ENCODE measurements at places on chromosomes 7 and 10.

- DNase-seq = no peak
Measured at GRCh38 chr7:47596502-47597202, 14.7 kb upstream of the TNS3 start.

GRCh38 chr7:121440857-121441503 lies 44.9 kb upstream of the FAM3C start:
- no peak for DNase-seq

DNA sequence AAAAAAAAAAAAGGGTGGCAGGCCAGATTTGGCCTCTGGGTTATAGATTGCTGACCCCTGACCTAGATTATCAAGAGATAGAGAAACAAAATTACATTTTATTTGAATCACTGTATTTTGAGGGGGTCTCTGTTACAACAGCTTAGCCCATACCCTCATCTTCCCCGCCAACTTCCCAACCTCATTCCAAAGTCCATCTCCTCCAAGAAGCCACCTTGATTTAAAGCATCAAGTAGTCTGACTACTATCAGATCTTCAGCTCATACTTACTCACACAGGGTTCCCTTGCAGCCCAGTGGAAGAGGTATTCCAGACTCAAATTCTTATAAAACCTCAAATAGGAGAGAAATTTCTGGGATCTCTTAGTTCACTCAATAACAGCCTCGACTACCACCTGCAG lies 20.4 kb downstream of the ZC3HAV1 start:
- DNase-seq = no peak

- DNase-seq = no peak
Measured at GRCh38 chr7:104536956-104537355, 208.6 kb downstream of the LHFPL3 start.

GRCh38 chr10:6404127-6405072 lies 175.7 kb downstream of the PRKCQ start:
- no peak for DNase-seq

DNA sequence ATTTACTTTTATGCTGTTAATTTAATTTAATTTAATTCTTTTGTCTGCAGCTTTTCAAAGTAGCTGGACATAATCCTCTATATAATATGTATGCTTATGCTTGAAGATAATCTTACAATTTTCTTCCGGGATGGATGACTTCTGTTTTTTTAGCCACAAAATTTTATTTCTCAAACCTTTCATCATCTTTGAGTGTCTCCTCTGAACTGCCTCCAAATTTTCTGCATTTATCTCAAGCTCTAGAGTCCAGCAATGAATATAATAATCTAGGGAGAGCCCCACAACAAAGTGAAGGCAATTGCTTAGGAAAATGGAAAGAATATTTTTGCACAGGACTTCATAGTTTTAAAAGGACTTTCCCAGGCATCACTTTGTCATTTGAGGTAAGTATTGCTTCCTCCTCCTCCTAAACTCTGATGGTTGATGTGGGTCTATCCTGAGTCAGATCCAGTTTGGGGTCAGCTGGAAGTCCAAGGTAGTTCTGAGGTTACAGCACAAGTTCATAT lies 53.7 kb upstream of the FAM3C start:
- no peak for DNase-seq

GRCh38 chr10:117450940-117451339 lies 75.7 kb upstream of the PDZD8 start:
- no peak for DNase-seq

- DNase-seq = no peak
Measured at GRCh38 chr10:105358911-105359310, 717.8 kb downstream of the SORCS3 start.

- no peak for DNase-seq
Measured at GRCh38 chr10:14618674-14619073, 156.0 kb downstream of the FAM107B start.

DNA sequence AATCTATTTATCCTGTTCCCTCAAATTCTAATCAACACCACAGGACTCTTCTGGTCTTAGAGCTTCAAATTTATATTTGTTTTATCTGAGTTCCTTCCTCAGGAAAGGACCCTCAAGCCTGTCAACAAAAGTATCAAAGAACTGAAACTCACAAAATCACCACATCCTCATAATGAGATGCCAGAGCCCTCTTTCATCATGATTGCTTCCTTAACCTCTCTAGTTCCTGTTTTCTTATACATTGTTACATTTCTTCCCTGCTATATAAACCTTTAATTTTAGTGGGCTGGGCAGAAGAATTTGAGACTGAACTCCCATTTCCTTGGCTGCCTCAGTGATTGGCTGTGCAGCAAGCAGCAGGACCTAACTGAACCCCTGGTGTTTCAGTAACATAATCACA lies 189.7 kb downstream of the ZNF248 start:
- DNase-seq = no peak

- peak; percentile 2 for DNase-seq
Measured at GRCh38 chr7:113698556-113699220, 220.1 kb downstream of the PPP1R3A start.

DNA sequence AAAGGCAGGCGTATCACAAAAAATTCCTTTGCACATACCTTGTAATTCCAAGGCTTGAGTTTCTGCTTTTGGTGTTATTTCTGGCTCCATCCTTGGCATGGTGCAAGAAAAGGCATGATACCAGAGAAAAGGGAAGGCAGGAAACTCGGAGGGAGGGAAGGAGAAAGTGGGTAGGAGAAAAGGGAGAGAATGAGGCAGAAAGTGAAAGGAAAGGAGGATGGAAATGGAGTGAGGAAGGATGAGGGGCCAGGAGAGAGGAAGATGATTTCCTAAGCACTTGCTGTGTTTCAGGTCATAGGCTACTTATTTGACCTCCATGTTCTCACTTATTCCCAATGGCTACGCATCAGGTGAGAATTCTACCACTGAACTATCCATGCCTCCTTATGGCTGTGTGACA lies 110.8 kb upstream of the JCAD start:
- no peak for DNase-seq

DNA sequence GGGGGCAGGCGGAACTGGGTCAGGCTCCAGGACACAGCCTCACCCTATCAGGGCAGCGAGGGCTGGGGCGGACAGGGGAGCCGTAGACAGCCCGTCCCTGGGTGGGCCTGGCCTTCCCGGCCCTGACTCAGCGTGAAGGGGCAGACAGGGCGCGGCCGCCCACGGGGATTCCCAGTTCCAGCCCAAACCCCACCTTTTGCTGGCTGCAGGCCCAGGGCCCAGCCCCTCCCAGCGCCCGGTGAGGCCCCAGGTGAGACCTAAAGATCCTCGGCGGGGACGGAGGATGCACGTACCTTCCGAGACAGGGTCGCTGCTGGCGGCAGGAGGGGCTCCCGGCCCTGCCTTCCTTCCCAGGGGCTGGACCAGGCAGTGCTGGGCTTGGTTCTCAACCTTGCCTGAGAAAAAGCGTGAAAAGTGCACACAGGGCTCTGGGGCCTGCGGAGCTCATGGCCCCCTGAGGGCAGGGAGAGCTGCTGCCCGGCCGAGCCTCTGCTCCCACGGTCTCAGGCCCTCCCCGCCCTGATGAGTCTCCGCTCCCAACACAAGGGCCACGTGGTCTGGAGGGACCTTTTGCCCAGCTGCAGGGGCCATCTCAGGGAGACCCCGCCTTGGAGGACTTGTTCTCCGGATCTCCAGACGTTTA lies 43.9 kb upstream of the DNAJB6 start:
- DNase-seq = no peak

- DNase-seq = no peak
Measured at GRCh38 chr10:79140855-79141254, 72.1 kb downstream of the ZMIZ1 start.

- DNase-seq = no peak
Measured at GRCh38 chr10:19592276-19592675, 224.0 kb upstream of the PLXDC2 start.

DNA sequence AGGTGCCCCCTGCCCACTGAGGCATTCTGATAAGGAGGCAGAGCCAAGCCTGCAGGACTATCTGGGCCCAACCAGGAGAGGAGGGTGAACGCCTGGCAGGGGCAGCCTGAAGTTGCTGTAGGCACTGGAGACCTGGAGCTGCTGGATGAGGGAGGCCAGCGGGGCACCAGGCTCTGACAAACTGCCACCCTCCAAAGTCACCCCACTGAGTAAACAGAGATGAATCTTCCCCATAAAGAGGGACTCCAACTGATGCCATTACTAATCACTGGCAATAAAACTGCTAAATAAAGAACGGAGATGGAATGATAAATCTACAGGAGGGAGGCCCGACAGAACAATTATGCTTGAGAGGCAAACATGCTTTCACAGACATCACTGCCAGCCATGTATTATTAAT lies 44.2 kb downstream of the DRGX start:
- DNase-seq = no peak

DNA sequence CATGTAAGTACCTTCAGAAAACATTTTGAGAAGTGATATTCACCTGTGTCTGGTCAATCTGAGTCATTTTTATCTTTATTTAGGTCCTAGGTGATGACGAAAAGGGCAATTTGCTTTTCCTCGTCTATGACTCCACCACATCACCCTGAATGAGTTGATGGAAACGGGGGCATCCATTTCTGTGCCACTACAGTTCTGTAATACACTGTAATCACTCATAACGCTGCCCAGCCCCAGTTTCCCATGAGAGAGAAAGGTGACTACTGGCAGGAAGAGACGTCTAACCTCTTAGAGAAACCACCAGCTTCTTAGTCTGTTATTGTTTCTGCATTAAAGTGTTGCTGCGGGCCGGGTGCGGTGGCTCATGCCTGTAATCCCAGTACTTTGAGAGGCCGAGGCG lies 205.3 kb upstream of the MKLN1 start:
- no peak for DNase-seq

- DNase-seq = no peak
Measured at GRCh38 chr7:107207459-107207858, 38.7 kb downstream of the HBP1 start.

GRCh38 chr7:71290452-71290851 lies 158.5 kb downstream of the GALNT17 start:
- no peak for DNase-seq

GRCh38 chr10:63267414-63268148 lies 134.5 kb downstream of the NRBF2 start:
- no peak for DNase-seq

DNA sequence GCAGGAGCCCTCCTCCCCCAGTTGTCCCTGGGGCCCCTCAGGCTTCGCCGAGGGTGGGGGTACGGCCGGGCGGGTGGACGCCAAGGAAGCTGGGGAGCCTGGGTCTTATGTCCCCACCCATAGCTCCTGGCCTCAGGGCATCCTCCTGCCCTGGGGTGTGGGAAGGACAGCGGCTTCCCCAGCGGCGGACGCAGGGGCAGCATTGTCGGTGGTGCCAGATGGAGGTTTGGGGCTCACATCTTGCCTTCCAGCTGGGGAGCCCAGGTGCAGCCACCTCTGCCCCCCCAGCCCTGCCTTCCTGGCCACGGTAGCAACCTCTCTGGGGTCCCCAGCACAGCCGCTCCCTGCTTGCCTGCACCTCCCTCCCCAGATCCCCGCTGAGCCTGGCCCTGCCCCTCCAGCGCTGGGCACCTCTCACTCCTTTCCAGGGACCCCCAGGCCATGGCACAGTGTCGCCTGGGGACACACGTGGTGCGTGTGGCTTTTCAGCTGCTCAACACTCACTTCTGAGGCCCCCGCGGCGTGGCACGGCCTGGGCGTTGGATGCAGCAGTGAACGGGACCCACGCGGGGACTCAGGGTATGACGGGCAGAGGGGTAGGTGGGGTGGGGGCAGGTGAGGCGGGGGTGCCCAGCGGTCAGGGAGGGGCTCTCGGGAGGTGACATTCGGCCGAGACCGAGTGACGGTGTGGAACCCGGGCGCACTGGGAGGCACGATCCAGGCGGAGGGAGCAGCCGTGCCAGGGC lies 53.1 kb downstream of the UNCX start:
- DNase-seq = no peak

- no peak for DNase-seq
Measured at GRCh38 chr7:47211519-47211973, 370.4 kb downstream of the TNS3 start.

DNA sequence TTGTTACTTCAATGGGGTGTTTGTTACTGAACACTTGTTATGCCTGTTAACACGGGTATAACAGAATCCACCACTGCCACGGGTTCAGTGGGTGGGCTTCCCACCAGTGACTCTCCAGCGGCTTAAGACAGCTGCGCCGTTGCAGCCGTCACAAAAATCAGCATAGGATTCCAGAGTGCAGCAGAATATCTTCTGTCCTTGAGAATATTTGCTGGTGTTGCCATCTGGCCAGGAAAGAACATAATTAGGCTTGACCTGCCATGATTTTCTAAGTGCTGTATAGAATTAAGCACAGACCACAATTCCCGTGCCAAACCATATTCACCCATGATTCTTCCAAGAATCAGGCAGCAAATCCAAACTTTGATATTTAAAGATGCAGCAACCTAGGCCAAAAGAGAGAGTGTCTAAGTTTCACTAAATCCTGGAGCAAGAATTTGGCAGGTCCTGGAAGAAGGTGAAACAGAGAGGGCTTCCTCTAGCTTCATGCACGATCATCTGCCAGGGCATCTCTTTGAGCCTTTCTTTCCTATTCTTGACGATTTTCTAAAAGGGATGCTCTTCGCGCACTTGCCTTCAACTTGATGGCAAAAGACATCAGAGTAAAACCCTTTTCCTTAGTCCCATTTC lies 95.0 kb downstream of the FRMD4A start:
- no peak for DNase-seq

DNA sequence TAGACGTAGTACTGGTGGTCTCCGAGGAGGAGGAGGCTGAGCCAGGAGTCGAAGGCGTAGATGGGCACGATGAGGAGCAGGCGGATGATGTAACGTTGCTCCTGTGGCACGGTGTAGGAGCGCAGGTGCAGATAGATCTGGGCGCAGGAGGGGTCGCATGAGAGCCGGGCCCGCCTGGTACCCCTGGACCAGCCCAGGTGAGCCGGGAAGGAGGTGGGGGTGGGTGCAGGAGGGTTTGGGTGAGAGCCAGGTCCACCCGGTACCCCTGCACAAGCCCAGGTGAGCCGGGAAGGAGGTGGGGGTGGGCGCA lies 5.2 kb downstream of the TMEM184A start:
- no peak for DNase-seq

- DNase-seq = no peak
Measured at GRCh38 chr7:107660381-107661080, at the start of gene SLC26A4. Gene SLC26A4 (plus strand): TSS chr7:107660828. CDS start chr7:107661642, 814 bp downstream.

- DNase-seq = no peak
Measured at GRCh38 chr7:152495867-152496266, 60.1 kb upstream of the KMT2C start.

Data from HS-27A (cell line).